Fibroblast of skin of scalp (primary cell): ENCODE measurements at places on chromosomes 4 and X.

DNA sequence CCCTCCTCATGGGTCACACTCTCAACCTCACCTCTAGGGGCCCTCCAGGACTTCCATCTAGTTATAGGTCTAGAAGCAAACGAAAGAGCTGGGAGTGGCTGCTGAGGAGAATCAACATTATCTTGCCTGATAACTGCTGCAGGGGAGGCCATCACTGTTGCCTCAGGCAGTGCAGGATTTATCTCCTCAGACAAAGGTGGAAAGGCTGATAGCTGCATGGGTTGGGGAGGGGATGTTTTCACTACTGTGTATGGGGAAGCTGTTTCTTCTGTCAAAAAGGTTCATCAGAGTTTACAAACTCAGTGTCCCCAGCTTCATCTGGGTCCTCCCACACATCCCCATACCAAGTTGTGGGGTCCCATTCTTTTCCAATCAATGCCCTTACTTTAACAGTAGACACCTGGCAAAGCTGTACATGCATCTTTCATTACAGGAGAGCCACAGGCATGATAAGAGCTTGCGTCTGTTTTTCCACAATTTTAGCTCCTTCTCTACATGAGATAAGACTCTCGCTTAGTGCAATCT, 17.6 kb upstream of the PRDM8 start:
- DNase-seq = no peak

DNA sequence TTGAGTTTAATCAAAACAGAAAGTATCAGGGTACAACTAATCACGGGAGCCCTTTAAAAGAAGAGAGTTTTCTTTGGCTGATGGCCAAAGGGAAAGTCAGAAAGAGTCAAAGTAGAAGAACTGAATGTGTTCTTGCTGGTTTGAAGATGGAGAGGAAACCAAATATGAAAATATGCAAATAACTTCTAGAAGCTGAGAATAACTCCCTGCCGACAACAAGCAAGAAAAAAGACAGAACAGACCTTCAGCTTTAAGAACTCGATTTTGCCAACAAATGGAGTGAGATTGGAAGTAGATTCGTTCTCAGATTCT, 903.8 kb downstream of the STIM2 start:
- DNase-seq = no peak

DNA sequence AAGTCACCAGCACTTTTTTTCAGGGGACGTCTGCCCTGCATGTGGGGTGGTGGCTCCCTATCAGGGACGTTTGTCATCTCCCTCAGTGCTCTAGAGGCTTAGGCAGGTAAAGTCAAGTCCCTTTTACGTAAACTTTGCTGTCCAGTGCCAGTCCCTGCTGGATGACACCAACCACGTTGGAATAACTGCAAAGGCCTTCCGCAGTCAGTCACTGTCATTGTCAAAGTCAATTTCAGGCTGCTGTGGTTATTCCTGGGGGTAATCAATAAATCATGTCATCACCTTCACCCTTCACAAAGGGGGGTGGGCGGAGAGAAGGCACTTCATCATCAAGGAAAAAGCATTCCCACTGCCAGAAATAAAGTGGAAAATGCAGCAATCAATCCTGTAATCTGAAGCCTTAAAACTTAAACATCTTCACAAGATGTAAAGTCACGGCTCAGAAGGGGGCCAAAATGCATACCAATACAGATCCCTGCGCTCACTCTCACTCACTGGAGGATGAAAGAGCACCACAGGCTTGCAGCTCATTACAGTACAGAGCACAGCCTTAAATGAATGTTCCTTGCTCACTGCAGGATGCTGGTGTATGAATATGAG, 56.2 kb downstream of the CLDN22 start:
- peak; percentile 75 for DNase-seq

DNA sequence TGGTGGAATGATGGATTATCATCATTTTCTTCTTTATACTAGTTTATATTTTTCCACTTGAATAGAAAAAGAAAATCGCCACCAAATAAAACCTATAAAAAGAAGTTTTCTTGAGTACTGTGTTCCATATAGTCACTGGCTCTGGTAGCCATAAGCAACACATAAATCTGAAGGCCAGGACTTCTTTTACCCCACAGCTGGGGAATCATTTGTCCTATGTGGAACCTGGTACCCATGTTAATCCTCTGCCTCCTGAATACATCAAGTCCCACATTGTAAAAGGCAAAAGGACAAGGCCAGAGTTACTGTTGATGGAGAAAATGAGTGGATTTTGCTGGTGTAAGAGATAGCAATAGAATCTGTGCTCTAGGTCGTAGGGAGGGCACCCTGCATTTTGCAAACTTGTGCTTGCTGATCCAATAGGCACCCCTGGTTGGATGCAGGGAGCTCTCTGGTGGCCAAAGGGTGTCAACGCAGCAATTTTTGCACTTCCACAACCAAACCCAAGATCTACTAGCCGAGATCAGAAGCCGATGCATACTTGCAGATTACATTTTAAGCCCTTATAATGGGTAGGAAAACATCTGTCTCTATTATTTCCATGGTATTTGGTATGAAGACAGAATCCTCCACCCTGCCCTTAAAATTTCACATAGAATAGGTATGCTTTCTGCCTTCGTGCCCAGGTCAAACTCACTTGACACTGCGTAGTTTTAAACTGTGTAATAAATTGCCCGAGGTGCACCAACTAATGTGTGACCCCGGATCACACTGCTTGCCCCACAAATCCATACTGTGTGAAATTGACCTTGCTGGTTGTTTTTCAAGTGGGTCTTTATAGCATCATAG, 146.2 kb upstream of the SCML1 start:
- DNase-seq = peak; percentile 84

GRCh38 chr4:159607809-159608208, 504.9 kb downstream of the RAPGEF2 start:
- DNase-seq = no peak

GRCh38 chr4:537436-538264, 38.4 kb downstream of the TMEM271 start:
- no peak for DNase-seq

DNA sequence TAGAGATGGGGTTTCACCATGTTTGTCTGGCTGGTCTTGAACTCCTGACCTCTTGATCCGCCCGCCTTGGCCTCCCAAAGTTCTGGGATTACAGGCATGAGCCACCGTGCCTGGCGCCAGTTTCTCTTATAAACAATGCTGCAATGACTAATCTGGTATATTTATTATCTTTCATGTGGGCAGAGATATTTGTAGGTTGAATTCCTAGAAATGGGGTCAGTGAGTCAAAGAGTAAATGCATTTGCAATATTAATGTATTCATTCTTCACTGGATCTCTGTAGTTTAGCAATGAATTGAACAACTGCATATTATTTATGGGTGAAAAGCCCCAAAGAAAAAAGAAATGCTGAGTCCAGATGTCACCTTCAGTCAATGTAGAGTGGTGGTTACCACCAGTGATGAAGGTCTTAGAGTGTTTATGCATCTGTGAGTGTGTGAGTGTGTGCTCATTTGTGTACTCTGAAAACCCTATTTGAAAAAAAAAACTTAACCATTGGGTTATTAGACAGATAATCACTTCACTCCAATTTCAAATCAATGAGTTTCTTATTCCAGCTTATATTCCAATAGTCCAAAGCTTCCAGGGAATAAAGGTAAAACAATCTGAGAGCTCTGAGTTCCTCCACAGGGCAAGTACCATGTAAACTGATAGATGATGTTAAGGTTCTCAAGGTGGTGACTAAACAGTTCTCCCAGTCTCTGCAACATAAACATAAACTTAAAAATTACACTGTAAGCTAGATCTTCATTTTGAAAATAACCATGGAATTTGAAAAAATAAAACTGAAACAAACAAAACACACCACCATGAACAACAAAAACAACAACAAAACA, 22.6 kb upstream of the CD38 start:
- no peak for DNase-seq

GRCh38 chrX:12978205-12979025, 3.5 kb downstream of the TMSB4X start:
- peak; percentile 94 for DNase-seq

GRCh38 chr4:108940634-108941033, 177.8 kb upstream of the ETNPPL start:
- DNase-seq = no peak

GRCh38 chr4:184648313-184649025, 778 bp downstream of the CASP3 start:
- peak; percentile 47 for DNase-seq

- DNase-seq = no peak
Observed at GRCh38 chr4:15648600-15648999, 6.6 kb downstream of the FBXL5 start.

GRCh38 chrX:23993012-23993633, 33.9 kb downstream of the KLHL15 start:
- no peak for DNase-seq

GRCh38 chrX:96464880-96465558, 219.6 kb upstream of the DIAPH2 start:
- DNase-seq = no peak

GRCh38 chrX:10288373-10288975, 131.7 kb downstream of the CLCN4 start:
- peak; percentile 43 for DNase-seq

- DNase-seq = no peak
Observed at GRCh38 chrX:146056511-146057081, 239.0 kb downstream of the SLITRK2 start.

DNA sequence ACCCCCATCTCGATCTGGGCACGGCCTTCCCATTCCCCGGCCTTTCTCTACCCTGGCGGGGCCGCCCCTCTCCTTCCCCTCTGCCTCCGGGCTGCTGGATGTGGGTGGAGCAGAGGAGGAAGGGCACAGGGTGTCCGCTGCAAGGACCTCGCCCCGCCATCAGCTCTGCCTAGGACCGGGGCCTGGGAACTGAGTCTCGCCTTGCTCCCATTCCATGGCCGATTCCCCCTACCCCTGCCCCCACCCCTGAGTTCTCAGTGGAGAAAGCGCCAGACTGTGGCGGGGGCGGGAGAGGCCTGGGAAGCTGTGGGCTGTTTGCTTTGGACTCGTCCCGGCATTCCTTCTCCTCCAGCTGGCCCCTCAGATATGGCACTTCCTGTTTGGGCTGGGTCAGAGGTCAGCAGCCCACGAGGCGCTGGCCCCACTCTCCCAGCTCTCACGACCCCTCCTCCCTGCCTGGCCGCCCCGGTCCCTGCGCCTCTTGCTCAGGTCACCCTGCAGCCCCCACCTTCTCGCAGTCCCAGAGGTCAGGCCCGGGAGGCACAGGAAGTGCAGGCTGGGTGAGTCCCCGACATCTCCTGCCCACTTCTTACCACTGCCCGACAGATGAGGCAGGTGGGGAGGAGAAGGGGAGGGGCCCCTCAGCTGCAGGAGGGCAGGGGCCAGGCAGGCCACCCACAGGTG, 6.4 kb upstream of the BGN start:
- DNase-seq = peak; percentile 68

- DNase-seq = no peak
Observed at GRCh38 chr4:129422277-129422676, 326.3 kb downstream of the C4orf33 start.

DNA sequence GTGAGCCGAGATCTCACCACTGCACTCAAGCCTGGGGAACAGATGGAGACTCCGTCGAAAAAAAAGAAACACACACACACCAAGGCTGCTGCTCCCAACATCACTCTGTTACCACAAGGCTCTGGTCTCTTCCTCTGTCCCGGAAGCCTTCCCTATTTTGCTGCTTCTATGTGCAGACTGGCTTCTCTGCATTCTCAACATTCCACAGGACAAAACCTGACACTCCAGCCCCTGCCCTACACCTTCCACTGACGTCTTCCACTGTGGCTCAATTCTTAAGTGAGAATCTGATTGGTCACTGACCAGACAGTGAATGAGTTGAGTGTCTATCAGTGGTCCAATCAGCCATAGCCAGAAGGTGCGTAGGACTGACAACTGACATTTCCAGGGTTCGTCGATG, 5.9 kb downstream of the ODAPH start:
- no peak for DNase-seq

DNA sequence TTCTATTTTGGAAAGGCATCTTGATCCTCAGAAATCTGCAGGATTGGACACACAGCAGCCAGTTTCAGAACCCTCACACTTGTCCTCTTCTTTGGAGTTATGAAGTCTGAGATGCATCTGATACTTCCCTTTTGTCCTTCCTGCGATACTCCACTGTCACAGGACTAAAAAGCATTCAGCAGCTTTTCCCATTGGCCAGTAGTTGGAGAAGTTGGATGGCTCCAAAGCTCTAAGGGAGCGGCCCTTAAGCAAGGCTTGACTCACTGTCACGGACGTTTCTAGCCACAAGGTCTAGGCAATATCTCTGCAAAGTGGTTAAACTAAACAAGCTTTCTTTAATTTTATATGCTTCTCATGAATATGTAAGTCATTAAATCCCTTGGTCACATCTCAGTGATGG, 417.0 kb downstream of the AFF2 start:
- DNase-seq = no peak
